ENCODE measurements at places on chromosomes 1 and 21.
A peak's percentile ranks its signal among the peaks of the same experiment; 100 is the strongest.

DNA sequence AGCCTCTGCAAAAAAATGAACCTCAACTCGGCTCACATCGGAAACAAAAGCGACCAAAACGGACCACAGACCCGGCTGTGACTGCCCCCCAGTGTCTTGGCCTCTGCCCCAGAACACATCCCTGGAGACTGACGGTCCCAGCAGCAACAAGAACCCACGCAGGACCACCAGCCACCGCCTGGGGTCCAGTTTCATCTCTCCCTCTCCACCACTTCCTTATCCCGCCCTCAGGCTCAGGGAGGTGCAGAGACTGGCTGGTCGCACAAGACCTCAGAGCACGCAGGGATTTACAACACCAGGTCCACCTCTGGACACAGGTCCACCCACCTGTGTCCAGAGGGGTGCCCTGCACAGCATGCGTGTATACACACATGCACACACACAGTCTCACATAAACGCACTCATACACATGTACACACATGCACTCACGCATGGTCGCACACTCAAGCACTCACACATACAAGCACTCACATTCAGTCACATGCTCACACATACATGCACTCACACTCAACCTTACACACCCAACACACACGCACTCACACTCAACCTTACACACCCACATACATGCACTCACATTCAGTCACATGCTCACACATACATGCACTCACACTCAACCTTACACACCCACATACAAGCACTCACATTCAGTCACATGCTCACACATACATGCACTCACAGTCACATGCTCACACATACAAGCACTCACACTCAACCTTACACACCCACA is 18.6 kb upstream of the TMEM52 start:
- no peak for DNase-seq

DNA sequence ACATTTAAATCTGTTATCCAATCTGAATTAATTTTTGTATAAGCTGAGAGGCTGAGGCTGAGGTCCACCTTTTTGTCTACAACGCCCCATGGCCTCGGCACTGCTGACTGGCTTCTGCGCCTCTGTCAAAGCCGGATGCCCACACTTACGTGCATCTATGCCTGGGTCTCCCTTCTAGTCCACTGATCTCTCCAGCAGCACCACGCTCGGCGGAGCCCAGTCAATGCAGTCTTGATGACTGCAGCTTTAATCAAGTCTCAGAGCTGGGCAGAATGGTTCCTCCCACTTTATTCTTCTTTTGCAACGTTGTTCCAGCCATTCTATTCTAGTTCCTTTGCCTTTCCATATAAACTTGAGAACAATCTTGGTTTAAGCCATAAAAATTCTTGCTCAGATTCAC is 9.4 kb downstream of the PRDM15 start:
- DNase-seq: no peak

DNA sequence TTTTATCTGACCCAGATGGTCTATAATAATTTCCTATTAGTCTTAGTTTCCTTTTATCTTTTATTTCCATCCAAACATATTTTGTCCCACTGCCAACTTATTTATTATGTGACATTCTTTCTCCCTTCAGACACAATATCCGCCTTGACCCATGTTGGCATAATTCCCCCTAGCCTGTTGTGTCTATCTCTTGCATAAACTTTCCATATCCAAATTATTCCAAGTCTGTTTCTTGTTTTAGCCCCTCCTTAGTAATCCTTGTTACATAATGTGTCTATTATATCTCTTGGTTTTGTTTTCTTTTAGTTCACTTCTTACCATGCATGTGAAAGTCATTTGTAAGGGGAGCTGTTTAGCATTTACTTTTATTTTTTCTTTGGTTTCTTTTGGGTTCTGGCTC is 81.6 kb upstream of the CACHD1 start:
- DNase-seq: no peak

GRCh38 chr1:30700528-30701257 is 22.7 kb downstream of the MATN1 start:
- DNase-seq: no peak

GRCh38 chr1:9817734-9818133 is 6.0 kb downstream of the CLSTN1 start:
- DNase-seq: no peak

DNA sequence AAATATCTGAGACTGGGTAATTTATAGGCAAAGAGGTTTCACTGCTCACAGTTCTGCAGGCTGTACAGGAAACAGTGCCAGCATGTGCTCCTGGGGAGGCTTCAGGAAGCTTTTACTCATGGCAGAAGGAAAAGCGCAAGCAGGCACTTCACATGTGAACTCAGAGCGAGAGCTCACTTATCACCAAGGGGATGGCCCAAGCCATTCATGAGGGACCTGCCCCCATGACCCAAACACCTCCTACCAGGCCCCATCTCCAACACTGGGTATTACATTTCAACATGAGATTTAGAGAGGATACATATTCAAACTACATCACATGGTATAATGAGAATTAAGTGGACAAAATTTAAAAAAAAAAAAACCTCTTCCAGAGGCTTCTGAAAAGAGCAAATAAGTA is 13.7 kb downstream of the WASF2 start:
- peak; percentile 5 for DNase-seq

- no peak for DNase-seq
These were observed 36.7 kb downstream of the MEF2D start for GRCh38 chr1:156463874-156464273.

GRCh38 chr1:241356519-241357365 is at the start of gene RGS7:
Gene RGS7, minus strand, starts transcription at chr1:241357205.
- DNase-seq: no peak

- peak; percentile 36 for DNase-seq
These were observed 6.4 kb upstream of the GSTM4 start for GRCh38 chr1:109649491-109649914.

- no peak for DNase-seq
These were observed 3.6 kb downstream of the OSBPL9 start for GRCh38 chr1:51620470-51620869.

DNA sequence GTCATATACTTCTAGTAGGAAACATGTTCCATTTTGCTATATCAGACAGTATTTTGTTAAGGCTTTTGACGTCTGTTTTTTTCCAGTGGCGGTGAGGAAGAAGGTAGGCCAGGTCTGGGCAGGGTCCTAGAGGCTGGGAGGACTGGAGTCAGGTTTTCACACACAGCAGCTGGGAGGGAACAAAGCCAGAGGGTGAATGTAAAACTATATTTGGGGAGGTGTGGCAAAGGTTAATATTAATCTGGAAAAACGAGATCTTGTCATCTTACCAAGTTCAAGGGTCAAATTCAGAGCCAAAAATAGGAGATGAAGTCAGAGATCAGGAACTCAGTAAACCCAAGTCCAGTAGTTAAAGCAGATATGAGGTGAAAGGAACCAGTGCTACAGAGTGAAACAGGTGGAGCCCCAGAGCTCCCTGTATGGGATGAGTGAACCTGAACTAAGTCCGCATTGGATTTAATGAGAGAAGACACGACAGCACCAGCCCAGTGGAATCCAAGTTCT is 10.7 kb upstream of the OTUD7B start:
- DNase-seq: no peak

- no peak for DNase-seq
These were observed 13.3 kb downstream of the KAZN start for GRCh38 chr1:14611792-14612191.

- peak; percentile 26 for DNase-seq
These were observed 1.5 kb downstream of the RO60 start for GRCh38 chr1:193060938-193061337.

DNA sequence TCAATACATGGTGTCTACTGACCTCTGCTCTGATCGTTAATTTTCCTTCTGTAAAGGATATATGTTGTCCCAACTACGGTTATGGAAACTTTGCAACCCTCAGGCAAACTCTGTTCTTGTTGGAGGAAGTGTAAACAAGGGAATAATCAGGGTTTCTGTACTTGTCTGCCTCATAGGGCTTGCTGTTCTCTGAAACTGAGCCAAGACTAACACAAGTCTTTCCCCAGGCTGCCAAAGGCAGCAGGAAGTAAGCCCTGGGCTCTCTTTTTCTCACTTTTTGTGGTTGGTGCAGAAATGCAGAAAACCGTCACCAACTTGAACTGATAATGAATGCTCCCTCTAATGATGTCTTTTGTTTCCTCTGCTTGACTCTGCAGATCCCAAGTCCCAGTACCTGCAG is 7.6 kb downstream of the CYP4X1 start:
- no peak for DNase-seq

GRCh38 chr1:234564035-234565029 is 45.6 kb downstream of the IRF2BP2 start:
- no peak for DNase-seq

DNA sequence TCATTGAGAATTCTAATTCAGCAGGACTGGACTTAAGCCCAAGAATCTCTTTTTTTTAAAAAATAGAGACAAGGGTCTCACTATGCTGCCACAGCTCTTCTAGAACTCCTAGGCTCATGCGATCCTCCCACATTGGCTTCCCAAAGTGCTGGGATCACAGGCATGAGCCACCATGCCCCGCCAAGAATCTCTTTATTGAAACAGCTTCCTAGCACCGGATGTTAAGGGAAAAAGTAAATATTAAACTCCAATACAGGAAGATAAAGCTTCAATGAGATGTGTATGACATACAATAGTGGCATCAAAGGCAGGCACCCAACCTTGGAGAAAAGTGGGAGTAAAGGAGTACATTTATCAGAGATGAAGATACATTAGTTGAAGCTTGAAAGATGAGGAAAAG is 25.5 kb downstream of the PUM1 start:
- no peak for DNase-seq

- peak; percentile 47 for DNase-seq
These were observed 193.2 kb upstream of the PLXNA2 start for GRCh38 chr1:208437401-208437800.

DNA sequence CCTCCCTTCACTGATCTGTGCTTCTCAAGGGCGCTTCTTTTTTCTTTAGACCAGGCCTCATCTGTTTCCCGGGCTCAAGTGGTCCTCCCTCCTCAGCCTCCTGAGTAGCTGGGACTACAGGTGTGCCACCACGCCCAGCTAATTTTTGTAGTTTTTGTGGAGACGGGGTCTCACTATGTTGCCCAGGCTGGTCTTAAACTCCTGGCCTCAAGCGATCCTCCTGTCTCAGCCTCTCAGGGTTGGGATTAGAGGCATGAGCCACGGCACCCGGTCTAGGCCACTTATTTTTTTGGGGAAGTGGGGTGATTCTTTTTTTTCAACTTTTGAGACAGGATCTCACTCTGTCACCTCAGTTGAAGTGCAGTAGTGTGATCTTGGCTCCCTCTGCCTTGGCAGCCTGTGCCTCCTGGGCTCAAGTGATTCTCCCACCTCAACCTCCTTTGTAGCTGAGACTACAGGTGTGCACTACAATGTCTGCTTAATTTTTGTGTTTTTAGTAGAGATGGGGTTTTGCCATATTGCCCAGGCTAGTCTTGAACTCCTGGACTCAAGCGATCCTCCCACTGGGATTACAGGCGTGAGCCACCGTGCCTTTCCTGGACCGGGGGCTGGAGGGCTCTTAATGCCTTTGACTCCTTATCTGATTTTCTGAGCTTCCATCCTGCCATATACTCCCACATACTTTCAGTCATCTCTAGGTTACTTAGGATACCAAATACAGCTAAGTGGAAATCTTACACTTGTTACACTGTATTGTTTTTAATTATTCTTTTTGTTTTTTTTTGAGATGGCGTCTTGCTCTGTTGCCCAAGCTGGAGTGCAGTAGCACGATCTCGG is 18.9 kb downstream of the MFAP2 start:
- DNase-seq: no peak

DNA sequence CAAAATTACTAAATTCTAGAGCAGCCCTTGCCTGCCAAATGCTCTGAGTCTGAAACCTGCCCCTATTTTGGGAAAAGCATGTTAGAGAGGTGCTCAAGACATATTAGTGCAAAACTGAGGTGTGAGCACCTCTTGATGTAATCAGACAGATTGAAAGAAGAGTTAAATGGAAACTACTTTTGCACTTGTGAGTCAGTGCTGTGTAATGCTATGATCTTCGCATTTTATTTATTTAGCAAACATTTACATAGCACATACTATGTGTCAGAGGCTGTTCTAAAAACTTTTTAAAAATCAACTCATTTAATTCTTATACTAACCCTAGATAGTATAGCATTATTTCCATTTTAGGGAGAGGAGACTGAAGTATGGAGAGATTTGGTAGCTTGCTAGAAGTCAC is 138.1 kb downstream of the ELAVL4 start:
- no peak for DNase-seq

- no peak for DNase-seq
These were observed 921 bp upstream of the ASCL5 start for GRCh38 chr1:201127755-201128455.

DNA sequence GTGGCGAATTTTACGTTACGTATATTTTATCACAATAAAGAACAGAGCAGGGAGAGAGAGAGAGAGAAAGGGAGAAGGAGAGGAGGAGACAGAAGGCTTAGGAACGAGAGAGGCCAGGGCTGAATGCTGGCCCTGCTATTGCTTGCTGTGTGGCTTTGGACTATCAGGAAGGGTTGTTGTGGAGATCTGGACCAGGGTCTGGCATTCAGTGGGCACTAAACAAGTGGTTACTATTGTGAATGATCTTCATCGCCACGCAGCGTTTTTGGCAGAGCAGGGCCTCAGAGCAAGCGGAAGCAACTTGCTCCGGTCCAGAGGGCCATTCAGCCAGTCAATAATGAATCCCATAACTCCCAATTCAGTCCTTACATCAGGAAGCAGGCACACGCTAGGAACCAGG is 26.4 kb downstream of the PIK3C2B start:
- no peak for DNase-seq

GRCh38 chr1:15303935-15304334 is 56.9 kb downstream of the FHAD1 start:
- DNase-seq: no peak

DNA sequence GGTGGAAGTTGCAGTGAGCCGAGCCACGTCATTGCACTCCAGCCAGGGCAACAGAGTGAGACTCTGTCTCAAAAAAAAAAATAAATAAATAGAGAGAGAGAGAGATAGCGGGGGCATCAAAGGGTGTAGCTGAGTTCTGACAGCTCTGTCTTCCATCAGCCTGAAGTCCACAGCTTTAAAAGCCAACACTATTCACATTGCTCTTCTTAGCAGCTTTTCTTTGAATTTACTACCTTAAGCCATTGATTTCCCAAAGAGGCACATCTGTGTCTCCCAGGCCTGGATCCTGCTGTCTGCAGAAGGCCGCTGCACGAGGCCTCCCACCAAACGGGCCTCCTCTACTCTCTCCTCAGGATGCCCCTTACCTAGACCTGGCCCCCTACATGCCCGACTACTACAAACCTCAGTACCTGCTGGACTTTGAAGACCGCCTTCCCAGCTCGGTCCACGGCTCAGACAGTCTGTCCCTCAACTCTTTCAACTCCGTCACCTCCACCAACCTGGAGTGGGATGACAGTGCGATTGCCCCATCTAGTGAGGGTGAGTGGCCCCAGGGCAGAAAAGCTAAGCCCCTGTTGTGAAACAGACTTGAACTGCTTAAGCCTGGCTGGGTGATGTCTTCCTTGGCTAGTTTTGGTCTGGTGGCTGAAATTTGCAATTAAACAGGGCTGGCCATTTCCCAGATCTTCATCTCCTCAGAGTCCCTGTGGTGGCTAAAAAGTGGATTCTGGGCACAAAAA is 16.5 kb upstream of the SLC25A34 start:
- no peak for DNase-seq

DNA sequence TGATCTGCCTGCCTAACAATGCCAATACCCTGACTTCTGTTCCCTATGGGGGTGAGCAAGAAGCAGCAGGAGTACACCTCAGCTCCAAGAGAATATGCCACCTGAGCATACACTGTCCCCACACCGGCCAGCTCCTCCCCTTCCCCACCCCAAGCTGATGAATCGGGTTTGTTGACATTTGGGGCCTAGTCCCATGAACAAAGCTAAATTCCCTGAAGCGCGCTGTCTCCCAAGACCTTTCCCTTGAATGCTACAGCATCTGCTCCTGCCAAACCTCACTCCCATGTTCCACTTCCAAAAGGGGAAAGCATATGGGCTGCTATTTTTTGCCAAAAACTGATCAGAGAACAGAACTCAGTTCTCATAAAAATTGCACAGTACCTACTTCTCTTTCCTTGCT is 220.4 kb upstream of the CAMK1G start:
- no peak for DNase-seq

Data from inflammatory macrophage treated with lipopolysaccharide for 4 hours (primary cell).